ENCODE measurements at places on chromosomes 12 and 14.

GRCh38 chr12:4068981-4069669, 195.9 kb upstream of the PARP11 start:
- DNase-seq, result no peak

DNA sequence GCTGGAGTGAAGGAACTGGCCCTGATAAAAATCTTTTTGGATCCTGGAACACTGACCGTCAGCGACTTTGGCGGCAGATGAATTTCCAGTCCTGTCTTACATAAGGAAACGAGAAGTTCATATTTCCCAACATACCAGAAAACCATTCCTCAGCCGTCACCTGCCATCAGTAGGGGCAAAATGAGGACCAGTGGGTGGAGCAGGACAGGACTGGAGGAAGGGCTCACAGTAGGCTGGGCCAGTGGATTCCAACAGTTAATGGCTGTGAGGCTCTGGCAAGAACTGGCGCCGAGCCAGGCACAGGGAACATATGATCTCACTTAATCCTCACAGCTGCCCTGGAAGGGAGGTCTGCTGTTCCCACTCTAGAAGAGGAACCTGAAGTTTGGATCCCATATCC, 67.2 kb upstream of the FAM181A start:
- no peak for DNase-seq

GRCh38 chr14:65214741-65215140, 112.4 kb upstream of the MAX start:
- no peak for DNase-seq

- DNase-seq, result no peak
Measured at GRCh38 chr12:123242116-123242904, 9.1 kb downstream of the MTRFR start.

- no peak for DNase-seq
Measured at GRCh38 chr12:92582893-92583292, 119.9 kb upstream of the PLEKHG7 start.

- no peak for DNase-seq
Measured at GRCh38 chr12:91889059-91889458, 256.6 kb downstream of the BTG1 start.

DNA sequence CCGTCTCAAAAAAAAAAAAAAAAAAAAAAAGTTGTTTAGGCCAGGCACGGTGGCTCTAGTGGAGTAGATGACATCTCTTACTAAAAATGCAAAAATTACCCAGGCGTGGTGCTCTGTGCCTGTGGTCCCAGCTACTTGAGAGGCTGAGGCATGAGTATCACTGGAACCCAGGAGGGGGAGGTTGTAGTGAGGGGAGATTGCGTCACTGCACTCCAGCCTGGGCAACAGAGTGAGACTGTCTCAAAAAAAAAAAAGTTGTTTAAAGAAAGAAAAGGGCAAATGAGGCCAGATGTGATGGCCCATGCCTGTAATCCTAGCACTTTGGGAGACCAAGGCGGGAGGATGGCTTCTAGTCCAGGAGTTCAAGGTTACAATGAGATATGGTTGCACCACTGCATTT, 36.6 kb upstream of the SPPL3 start:
- no peak for DNase-seq

- no peak for DNase-seq
Measured at GRCh38 chr12:20367583-20368113, 689 bp upstream of the PDE3A start.

GRCh38 chr14:32472076-32472475, 143.0 kb downstream of the AKAP6 start:
- DNase-seq, result no peak
